ENCODE measurements at places on chromosomes 3 and 15. TPM values are rescaled to one million over a fixed set of nuclear protein-coding genes. Genes with fewer than 3 reads are reported as not detected.

GRCh38 chr3:88336894-88337293 lies 187.1 kb downstream of the C3orf38 start:
- DNase-seq: no peak

- DNase-seq: no peak
Measured at GRCh38 chr3:89572261-89572660, 464.8 kb downstream of the EPHA3 start.

DNA sequence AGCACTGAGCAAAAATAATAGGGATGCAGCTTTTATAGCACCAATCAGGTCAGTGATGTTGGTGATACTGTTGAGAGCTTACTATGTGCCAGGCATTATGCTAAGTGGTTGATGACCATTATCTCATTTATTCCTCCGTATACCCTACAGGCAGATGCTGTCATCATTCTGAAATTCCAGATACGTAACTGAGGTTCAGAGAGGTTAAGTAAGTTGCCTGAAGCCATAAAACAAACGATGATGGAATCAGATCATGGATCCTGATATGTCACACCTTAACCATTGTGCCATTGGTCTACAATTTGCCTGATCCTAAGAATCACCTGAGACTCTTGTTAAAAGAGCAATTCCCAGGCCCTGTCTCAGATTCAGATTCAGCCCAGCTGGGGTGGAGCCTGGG lies 49.5 kb downstream of the ST6GAL1 start:
- DNase-seq: no peak

DNA sequence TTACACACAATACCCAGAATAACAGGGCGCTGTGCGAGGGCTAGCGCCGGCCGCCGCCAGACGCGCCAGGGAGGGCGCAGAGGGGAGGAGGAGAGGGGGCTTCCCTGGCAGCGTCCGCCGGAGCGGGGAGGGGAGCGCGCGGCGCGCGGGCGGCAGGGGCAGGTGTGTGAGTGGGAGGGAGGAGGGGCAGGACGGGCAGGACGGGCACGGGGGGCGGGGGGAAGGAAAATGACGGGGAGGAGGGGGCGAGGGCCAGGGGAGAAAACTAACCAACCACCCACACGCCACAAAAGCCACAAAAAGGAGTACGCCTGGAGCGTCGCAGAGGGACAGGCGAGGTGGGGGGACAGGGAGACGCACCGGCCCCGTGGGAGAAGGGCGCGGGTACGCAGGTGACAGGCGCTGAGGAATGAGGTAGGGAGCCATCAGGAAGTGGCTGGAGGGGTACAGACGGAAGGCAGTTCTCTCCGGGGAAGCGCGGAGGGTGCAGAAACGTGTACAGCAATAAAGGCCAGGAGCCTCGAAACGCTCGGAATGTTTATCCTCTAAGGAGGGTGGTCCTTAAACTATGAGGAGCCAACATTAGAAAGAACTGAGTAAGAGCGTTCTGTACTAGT lies 610 bp upstream of the SATB1 start:
- no peak for DNase-seq

DNA sequence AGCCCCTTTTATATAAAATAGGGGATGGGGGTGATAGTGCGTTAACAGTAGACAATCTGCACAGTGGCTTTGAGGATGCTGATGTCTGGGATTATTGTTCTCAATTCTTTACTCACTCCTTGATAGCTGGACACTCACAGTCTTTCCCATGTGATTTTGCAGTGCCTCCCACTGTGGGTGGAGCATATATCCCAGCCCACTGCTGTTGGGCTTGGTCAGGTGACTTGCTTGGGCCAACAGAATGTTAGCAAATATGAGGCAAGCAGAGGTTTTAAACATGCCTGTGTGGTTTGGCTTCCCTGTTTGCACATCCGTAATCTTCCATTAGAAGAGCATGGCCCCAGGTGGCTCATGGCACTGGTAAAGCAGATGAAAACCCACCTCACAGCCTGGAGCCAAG lies 46.5 kb downstream of the CPA3 start:
- DNase-seq: no peak

- DNase-seq: no peak
Measured at GRCh38 chr3:195030791-195031321, 240.1 kb downstream of the XXYLT1 start.

- no peak for DNase-seq
Measured at GRCh38 chr3:140344601-140345205, 333.2 kb upstream of the TRIM42 start.

DNA sequence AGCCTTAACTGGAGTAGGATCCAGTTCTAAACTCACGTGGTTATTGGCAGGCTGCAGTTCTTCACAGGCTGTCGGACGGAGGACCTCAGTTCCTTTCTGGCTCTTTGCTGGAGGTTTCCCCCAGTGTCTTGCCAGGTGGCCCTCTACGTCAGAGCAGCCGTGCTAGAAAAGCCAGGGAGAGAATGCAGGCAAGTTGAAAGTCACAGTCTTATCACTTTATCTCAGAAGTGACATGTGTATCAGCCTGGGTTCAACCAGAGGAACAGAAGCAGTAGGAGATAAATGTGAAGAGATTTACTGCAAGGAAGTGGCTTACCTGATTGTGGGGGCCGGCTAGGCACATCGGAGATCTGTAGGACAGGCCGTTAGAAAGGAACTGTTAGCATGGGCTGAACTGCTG lies 125.3 kb upstream of the BNIP2 start:
- no peak for DNase-seq

GRCh38 chr15:64210371-64210770 lies 47.5 kb upstream of the PPIB start:
- DNase-seq: no peak

DNA sequence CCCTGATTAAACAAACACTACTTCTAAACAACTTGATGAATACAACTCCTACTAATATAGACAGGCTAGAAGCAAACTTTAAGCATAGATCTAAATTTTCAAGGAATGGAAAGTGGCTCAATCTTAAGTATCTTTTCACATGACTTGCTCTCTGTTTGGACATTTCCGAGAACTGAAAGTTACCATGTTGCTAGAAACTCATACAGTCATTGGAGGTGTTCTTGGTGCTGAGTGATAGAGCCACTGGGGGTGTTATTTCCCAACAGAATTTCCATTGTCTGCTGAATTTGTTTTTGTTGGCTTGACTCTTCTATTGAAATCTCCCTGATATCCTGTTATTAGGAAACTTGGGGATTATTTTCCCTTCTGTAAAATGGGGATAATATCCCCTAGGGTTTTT lies 264.5 kb upstream of the RASGRP1 start:
- no peak for DNase-seq

- DNase-seq: no peak
Measured at GRCh38 chr15:63277893-63278456, 570 bp downstream of the APH1B start.

DNA sequence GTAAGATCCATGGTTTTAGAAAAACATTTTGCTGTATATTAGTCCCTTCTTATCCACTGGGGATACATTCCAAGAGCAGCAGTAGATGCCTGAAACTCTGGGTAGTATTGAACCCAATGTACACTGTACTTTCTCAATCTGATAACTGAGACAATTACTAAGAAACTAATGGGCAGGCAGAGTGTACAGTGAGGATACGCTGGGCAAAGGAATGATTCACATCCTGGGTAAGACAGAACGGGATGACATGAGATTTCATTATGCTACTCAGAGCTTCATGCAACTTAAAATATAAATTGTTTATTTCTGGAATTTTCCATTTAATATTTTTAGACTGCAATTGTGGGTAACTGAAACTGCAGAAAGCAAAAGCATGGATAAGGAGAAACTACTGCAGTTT lies 46.2 kb upstream of the TEX55 start:
- DNase-seq: no peak

DNA sequence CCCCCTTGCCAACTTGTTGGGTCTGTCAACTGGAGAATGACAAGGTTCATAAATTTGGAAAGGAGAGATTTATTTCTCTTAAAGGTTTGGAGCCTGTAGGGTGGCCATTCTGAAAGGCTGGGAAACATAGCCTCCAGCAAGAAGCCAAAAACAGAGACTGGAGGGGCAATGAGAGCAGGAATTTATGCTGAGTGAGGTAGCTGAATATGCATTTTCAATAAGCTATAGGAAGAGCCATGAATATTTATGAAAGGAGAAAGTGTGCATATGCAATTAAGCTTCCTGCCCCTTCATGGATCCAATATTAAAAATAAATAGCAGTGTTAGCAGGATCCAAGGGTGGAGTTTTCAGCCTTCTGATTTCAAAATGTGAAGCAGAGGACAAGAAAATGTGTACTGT lies 306.1 kb upstream of the LRRC3B start:
- no peak for DNase-seq

- DNase-seq: no peak
Measured at GRCh38 chr3:95607926-95608325, 1206.5 kb upstream of the EPHA6 start.

- DNase-seq: no peak
Measured at GRCh38 chr3:43691120-43691995, 620 bp downstream of the ABHD5 start.

GRCh38 chr15:62684123-62684808 lies 358.3 kb upstream of the TPM1 start:
- DNase-seq: no peak

- no peak for DNase-seq
Measured at GRCh38 chr3:141269961-141270360, 38.3 kb downstream of the PXYLP1 start.

DNA sequence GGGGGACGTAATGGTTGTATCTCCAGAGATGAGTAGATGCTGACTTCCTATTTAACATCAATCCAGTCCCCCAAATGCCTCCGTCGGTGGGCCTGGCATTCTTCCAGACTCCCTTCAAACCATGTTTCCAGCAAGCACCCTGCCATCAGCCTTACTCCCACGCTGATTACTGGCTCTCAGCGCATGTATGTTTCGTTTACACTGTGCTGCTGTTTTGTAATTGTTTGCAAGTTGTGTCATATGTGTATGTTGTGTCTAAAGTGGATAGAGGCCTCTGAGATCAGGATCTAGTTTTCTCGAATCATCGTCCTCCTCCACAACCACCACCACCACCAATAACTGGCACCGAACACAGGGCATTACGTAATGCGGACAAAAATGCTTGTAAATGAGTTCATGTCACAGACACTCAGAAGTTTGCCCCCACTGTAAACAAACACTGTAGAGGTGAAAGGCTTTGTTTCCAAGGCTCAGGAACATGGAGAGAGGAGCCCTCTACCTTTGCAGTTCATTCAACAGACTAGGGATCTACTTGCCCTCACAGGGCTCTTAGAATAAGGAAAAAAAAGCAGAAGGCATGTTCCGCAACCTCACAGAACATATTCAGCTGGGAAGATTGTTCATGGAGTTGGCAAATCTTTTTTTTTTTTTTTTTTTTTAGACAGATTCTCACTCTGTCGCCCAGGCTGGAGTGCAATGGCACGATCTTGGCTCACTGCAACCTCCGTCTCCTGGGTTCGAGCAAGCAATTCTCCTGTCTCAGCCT lies 46.1 kb upstream of the SEMA4B start:
- DNase-seq: no peak

DNA sequence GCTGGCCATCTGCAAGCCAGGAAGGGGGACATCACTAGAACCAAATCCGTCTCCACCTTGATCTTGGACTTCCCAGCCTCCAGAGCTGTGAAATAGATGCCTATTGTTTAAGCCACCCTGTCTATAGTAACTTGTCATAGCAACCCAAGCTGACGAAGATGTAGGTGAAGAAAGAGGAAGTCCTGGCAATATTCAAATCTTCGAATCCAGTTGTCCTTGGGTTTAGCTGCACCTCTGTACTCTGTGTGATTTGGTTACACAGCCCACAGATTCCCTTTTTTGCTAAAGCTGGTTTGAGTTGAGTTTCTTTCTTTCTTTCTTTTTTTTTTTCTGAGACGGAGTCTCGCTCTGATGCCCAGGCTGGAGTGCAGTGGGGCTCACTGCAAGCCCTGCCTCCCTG lies 68.0 kb upstream of the XCR1 start:
- no peak for DNase-seq

DNA sequence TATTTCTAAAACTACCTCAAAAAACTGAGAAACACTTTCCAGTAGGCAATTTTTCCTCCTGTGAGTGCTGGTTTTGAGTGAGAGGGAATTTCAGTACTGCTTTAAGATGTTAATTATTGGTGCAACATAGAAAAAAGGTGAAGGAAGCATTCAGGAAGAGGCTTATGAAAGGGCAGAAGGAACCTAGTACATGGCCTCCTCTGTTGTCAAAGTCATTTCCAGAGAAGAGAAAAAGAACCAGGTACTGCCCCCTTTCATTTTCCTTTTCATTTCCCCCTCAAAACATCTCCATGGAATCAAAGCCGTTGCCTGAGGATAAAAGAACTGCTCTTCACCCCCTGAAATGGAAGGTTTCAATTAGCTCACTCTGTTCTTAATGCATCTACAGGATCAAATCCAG lies 19.8 kb downstream of the RARRES1 start:
- DNase-seq: no peak

GRCh38 chr15:74441248-74441941 lies 7.6 kb upstream of the SEMA7A start:
- DNase-seq: no peak

- no peak for DNase-seq
Measured at GRCh38 chr3:27657871-27658270, 64.3 kb downstream of the EOMES start.

GRCh38 chr3:123143669-123144411 lies 57.9 kb upstream of the SEC22A start:
- DNase-seq: peak; percentile 9

DNA sequence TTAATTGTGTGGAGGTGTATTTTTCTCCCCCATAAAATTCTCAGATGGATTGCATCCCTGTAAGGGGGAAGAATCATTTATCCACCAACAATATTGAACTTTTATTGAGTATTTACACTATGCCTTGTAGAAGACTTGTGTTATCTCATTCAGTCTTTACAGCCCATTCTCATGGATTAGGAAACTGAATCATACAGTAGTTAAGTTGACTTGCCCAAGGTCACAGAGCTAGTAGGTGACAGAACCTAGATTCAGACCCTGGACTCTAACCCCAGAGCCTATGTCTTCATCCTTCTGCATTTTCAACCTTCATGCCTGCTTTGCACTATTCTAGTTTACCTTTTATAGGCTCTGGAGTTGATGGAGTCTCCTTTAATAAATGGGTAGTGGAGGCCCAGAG lies 226.8 kb downstream of the LPP start:
- no peak for DNase-seq

HCN4 gene
- 1.4 TPM for total RNA-seq

SLC24A5 gene
- not detected for total RNA-seq

PLA2G4E gene
- total RNA-seq: not detected

TRAK1 gene
- 41.7 TPM for total RNA-seq

PPM1L gene
- 11.1 TPM for total RNA-seq

TP53BP1 gene
- total RNA-seq: 34.8 TPM

RHCG gene
- total RNA-seq: 0.21 TPM

PRR20G gene
- total RNA-seq: not detected

PLSCR2 gene
- total RNA-seq: 0.62 TPM

CGNL1 gene
- total RNA-seq: 2.8 TPM
